Activated CD8-positive, alpha-beta memory T cell treated with anti-CD3 and anti-CD28 coated beads for 36 hours (primary cell): ENCODE measurements at places on chromosomes 3 and 15. TPM values are rescaled to one million over a fixed set of nuclear protein-coding genes. Genes with fewer than 3 reads are reported as not detected.

GHSR gene
- not detected for total RNA-seq

MGLL gene
- total RNA-seq, result 2.2 TPM

MRPL47 gene
- 68.8 TPM for total RNA-seq

PRSS50 gene
- not detected for total RNA-seq

PCLAF gene
- total RNA-seq, result 99.1 TPM

SLC24A5 gene
- not detected for total RNA-seq

ERC2 gene
- total RNA-seq, result not detected

ZPLD1 gene
- not detected for total RNA-seq

GP9 gene
- total RNA-seq, result not detected

KBTBD8 gene
- total RNA-seq, result 26.4 TPM

B3GALNT1 gene
- total RNA-seq, result 2.7 TPM

ATP2B2 gene
- not detected for total RNA-seq

SEMA7A gene
- total RNA-seq, result 106 TPM
